NCI-H1417 (cell line): ENCODE measurements at places on chromosomes 4 and X.

GRCh38 chrX:105803891-105804290, 18.4 kb upstream of the NRK start:
- DNase-seq: no peak

DNA sequence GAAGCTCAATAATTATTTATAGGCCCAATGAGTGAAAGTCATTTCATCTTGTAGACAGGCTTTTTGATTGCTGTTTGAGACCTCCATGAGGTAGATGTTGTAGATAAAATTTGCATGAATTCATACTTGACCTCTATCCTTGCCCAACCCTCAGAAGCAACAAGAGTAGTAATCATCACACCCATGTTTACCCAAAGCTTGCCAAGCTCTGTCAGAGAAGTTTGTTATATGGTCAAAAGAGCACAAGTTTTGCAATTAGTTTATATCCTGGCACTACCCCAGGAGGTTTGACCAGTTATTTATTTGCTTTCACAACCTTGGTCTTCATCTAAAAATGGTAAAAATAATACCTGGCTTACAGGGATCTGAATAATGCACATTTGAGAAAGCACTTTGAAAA, 20.7 kb downstream of the ADH7 start:
- DNase-seq: no peak

- DNase-seq: no peak
These were observed 96.0 kb downstream of the WFS1 start for GRCh38 chr4:6365545-6366086.

- peak; percentile 55 for DNase-seq
These were observed 107.8 kb downstream of the NHSL2 start for GRCh38 chrX:72018277-72019112.
